ENCODE measurements at places on chromosomes 3 and 15.

GRCh38 chr15:70250208-70251201 is 152.8 kb upstream of the TLE3 start:
- no peak for DNase-seq

DNA sequence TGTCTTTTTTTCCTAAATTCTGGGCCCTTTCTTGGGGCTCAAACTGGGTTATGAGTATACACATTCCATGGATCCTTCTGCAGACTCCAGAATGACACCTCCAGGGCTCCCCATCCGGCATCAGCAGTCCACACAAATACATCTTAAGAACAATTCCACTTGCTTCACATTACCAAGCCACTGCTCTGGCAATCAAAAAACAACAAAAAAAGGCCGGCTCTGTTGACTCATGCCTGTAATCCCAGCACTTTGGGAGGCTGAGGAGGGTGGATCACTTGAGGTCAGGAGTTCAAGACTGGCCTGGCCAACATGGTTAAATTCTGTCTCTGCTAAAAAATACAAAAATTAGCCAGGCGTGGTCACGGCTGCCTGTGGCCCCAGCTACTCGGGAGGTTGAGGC is 49.9 kb upstream of the LPP start:
- DNase-seq = no peak

- DNase-seq = no peak
Observed at GRCh38 chr3:156583469-156583868, 28.6 kb upstream of the SSR3 start.

DNA sequence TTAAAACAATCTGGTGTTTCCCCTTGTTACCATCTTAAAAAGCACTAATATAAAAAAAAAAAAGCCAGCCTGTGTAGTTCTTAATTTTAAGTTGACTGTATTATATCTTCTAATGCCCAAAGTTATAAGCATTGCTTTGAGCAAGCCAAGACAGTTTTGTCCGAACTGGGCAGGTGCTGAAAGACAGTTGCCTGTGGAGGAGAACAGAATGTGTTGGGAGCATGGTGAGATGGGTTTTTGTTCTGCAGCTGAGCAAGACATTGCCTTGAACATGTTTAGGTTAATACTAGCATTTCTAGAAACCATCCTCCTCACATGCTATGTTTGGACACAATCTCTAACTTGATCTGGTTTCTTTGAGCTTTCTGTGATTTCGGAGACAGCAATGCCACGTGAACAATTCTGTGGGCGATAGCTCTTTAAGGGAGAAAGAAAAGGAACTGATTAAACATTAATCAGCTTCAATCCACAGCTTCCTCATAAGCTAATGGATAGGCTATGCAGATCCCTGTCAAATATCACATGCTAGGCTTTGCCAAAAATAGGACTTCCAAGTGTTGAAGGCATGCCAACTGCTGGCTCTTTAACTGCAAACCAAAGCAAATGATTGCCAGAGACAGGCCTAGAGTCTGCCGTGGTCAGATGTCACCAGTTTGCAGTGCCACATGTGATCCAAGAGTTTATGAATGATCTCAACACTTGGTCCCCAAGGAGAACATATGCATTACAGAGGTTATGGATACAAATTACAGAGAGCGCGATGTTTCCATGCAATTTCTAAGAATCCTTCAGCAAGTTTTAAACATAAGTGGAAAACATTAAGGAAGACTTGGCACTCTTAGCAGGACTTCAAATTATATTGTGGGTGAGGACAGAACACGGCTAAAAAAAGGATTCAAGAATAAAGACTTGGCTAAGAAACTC is 428.1 kb downstream of the ROBO2 start:
- no peak for DNase-seq

- no peak for DNase-seq
Observed at GRCh38 chr15:100245855-100246254, 95.9 kb downstream of the ADAMTS17 start.

GRCh38 chr3:97684490-97684889 is 80.1 kb upstream of the ARL6 start:
- DNase-seq = no peak

GRCh38 chr3:114858329-114858728 is 288.8 kb downstream of the ZBTB20 start:
- no peak for DNase-seq

DNA sequence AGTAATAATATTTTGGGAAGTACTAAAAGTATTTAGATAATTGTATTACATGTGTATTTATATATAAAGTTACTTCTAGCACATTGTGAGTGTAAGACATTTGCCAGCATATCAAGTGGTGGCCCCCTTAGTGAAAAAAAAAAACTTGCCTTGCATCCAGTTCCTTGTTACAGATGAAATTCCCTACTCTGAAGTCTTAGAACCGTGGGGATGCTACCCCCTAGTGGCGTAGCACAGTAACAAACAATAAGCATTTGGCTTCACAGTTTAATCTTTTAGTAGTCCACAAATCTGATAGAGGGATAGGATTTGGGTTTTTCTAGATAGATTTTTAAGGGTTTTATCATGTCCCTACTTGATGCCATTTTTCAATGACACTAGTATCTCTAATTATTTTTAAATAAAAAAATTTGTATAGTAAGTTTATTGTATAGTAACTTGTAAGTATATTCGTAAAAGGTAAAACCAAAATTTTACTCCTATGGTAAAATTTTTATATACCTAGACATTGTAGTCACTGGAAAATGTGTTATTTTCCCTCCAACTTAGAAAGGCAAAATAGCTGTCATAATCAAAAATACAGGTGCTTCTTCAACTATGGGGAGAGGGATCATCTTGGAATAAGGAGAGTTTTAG is 14.3 kb downstream of the SMC4 start:
- DNase-seq = no peak

DNA sequence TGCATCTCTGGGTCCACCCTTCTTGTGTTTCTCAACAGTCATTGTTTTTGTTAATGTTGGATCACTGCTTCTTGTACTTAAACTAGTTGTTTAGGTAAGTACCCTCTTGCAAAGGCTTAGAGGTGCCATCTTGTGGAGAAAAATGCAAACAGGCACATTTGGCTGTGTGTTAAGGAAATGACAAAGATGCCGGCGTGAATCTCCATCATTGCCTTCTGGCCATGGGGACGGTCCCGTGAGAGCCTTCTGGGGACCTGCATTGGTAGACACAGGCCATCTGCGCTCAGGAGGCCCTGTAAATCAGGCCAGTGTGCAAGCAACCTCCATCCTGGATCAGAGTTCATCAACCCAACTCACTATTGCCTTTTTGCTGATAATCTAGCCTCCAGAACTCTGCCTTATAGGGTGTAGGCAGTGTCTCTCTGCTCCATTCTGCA is 158.6 kb upstream of the NR2E3 start:
- no peak for DNase-seq

Data from BJ (cell line).